Lung (tissue), 17 donors: ENCODE measurements at places on chromosomes 12 and 14. TPM values are rescaled to one million over a fixed set of nuclear protein-coding genes. Genes with fewer than 3 reads are reported as not detected.

DNA sequence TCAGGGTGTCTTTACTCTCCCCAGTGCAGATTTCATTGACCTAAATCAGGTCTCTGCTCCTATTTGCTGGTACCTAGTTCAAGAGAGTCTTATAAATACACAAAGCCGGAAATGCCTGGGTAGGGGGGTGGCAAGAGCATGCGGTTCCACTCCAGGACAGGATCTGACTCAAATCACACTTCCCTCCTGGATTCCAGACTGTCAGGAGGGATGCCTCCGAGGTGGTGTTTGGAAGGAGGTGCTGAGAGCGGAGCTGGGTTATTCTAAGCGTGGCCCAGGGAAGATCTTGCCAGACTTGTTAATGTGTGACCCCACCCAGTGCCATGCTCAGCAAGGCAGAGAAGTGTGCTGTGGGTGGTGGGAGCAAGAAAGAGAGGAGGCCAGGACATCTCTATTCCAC lies 49.8 kb downstream of the B4GALNT3 start:
- peak overlapping the region; percentile 73 for H3K27ac ChIP-seq
- peak; percentile 39 for DNase-seq
- peaks cover 3% of the 10 kb centered on the region for H3K4me1 ChIP-seq
- H3K4me3 ChIP-seq: no peak overlapping the region
- H3K36me3 ChIP-seq: no peaks in the 10 kb centered on the region

DNA sequence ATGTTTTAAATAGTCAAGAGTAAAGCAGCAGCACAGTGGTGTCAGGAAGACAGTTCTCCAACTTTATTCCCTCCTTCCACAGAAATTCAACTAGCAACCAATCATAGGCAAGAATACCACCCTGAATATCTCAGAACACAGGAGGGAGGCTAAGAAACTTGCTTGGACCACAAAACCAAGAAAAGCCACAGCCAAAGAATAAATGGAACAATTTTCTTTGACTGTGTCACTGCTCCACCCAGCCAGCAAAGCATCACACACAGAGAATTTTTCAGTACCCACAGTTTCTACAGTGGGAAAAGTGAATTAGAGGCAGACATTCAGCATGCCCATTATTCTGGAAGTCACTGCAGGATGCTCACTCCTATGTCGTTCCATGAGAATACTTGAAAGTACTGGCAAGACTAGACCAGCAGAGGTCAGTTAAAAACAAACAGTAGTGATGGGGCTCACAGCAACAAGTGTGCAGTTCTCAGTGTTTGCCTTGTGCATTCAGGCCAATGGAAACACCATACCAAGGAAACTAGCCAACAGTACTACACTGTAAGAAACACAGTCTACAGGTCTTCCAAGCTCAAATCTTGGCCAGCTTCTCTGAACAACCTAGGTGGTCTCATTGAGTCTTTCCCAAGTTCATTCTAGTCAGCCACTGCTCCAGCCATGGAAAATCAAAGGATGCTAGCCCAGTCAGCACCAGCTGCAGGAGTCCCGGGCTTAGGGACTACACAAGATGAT lies 56.8 kb upstream of the FOXG1 start:
- H3K27me3 ChIP-seq: no peaks in the 10 kb centered on the region
- H3K36me3 ChIP-seq: no peaks in the 10 kb centered on the region
- no peaks in the 10 kb centered on the region for H3K4me1 ChIP-seq
- no peak overlapping the region for H3K4me3 ChIP-seq
- no peak overlapping the region for H3K27ac ChIP-seq
- no peak for DNase-seq

Gene KCNMB4
- polyA plus RNA-seq: 4.2 TPM

DNA sequence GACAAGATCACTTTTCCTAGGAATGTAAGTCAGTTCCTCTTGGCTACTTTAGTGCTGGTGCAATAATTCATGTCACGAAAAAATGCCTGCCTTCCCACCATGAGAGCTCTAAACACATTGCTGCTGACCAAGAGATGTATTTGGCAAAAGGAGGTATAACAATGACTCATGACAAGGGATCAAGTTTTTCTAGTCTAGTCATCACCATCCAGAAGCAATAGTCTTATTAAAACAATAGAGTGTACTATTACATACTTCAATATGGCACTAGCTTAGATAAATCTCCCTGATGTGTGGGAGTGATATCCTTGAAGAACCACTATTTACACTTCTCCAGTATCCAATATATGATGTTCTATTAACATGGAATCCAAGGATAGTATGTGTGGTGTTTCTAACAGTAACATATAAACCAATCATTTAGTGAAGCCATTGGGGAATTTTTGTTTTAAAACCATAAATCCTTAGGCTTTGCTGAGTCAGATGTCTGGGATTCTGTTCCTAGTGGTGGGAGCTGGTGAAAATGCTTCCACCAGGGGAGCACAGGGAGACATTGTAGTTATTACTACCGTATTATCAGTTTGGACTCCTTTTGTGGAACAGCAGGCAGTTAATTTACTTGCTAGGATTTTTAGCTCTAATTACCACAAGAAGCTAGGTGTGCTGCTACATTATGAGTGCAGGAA lies 1387.5 kb downstream of the LRFN5 start:
- H3K27ac ChIP-seq: no peak overlapping the region
- H3K4me1 ChIP-seq: no peaks in the 10 kb centered on the region
- H3K36me3 ChIP-seq: no peaks in the 10 kb centered on the region
- H3K27me3 ChIP-seq: no peaks in the 10 kb centered on the region
- no peak for DNase-seq

DNA sequence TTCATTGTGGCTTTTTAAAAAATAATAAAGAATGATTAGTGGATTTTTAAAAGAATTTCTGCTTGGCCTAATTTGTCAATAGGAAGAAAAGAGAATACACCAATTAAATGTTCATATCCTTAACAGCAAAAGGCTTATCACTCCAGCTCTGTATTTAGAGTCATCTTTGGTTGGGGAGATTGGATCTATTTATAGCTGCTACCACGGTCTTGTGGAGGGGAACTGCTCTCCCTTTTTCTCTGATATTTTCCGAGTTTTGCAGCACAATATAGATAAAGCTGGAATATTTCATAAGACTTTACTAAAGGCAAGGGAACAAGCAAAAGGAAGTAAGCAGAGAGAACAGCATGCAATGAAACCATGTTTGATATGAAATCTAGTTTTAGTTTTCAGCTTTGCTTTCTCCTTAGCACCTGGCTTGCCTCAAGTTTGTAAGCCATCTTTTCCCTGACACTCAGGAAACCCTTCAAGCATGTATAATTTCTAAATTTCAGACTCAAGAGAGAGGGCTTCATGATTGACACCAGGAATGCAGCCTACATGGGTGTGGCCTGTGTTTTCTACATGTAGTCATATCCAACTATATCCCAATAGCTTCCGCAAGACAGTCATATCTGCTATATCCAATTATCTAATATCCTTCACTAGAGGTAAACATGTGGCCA lies 35.2 kb downstream of the BRMS1L start:
- H3K27ac ChIP-seq: peak overlapping the region; percentile 16
- no peak overlapping the region for H3K4me3 ChIP-seq
- H3K36me3 ChIP-seq: peaks cover 7% of the 10 kb centered on the region

- DNase-seq: no peak
- H3K27ac ChIP-seq: peak overlapping the region; percentile 61
- H3K4me3 ChIP-seq: no peak overlapping the region
- peaks cover 30% of the 10 kb centered on the region for H3K4me1 ChIP-seq
- H3K27me3 ChIP-seq: no peaks in the 10 kb centered on the region
- H3K36me3 ChIP-seq: no peaks in the 10 kb centered on the region
These were observed 2.0 kb downstream of the PACS2 start for GRCh38 chr14:105316577-105316941.

- H3K36me3 ChIP-seq: no peaks in the 10 kb centered on the region
- H3K27ac ChIP-seq: no peak overlapping the region
- DNase-seq: no peak
- no peak overlapping the region for H3K4me3 ChIP-seq
- no peaks in the 10 kb centered on the region for H3K4me1 ChIP-seq
These were observed 204.8 kb downstream of the DPF3 start for GRCh38 chr14:72688990-72689671.

DNA sequence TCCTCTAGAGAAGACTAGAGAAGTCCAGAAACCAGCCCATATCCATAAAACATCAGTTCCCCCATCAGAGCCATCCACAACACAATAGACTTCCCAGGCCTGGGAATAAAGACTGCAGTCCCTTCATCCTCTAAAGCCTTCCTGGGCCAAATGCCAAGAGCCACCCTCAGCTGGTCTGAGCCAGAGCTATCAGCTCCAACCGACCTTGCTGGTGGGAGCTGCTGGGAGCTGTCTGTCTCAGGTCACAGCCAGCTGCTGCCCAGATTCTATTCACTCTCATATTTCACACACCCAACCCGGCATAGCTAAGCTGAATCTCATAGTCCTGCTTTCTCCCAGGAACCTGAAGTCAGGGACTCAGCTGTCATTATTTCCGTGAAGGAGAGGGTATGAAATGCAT lies 10.9 kb upstream of the TFCP2 start:
- DNase-seq: peak; percentile 79
- no peak overlapping the region for H3K4me3 ChIP-seq
- no peaks in the 10 kb centered on the region for H3K4me1 ChIP-seq
- H3K27ac ChIP-seq: no peak overlapping the region
- H3K36me3 ChIP-seq: peaks cover 2% of the 10 kb centered on the region

Gene NUAK1
- 2.9 TPM for polyA plus RNA-seq

DNA sequence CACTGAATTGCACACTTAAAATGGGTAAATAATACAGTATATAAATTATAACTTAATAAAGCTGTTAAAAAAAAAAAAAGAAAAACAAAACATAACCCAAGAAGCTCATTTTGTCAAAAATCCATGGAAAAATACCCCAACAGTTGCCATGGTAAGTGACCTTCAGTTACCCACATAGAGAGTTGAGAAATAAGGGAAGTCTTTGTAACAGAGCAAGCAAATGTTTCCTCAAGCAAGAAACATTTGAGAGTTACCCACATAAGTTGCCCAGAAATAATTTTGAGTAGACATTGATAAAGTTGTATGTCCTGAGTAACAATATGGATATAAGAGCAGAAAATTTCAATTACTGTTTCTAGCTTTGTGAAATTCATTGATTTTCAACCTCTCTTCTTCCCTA lies 227.4 kb downstream of the CCDC59 start:
- no peaks in the 10 kb centered on the region for H3K4me1 ChIP-seq
- H3K36me3 ChIP-seq: no peaks in the 10 kb centered on the region
- no peak overlapping the region for H3K4me3 ChIP-seq
- no peak for DNase-seq
- no peaks in the 10 kb centered on the region for H3K27me3 ChIP-seq

Gene KRT71
- not detected for polyA plus RNA-seq

Gene SIX4
- 1.0 TPM for polyA plus RNA-seq
